Stimulated activated naive CD4-positive, alpha-beta T cell treated with Interleukin-2 at 50 U/mL for 16 hours (primary cell): ENCODE measurements at places on chromosomes 16 and 17.

- DNase-seq = no peak
Observed at GRCh38 chr17:72185564-72185963, 64.7 kb downstream of the SOX9 start.

DNA sequence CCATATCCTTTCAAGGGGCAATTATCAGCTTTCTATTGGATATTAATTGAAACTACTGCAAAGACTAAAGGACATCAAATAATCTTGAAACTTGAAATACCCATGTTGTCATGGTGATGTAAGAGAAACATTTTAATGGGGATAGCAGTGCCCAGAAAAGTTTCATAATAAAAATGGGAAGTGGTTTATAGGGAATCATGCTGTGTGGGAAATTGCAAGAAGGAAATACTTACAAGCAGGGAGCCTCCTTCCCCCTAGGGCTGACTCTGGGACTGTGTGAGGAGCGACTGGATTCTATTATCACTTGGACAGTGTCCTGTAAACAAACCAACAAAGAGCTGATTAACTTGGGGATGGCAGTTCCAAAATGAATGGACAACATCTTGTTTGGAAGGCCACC lies 1393.1 kb upstream of the GOT2 start:
- no peak for DNase-seq

- no peak for DNase-seq
Observed at GRCh38 chr16:67961551-67961957, 6.9 kb downstream of the SLC12A4 start.

- no peak for DNase-seq
Observed at GRCh38 chr17:73660366-73660765, 16.1 kb upstream of the SDK2 start.

GRCh38 chr16:31134625-31135534 lies 647 bp downstream of the PRSS8 start:
- DNase-seq = no peak

DNA sequence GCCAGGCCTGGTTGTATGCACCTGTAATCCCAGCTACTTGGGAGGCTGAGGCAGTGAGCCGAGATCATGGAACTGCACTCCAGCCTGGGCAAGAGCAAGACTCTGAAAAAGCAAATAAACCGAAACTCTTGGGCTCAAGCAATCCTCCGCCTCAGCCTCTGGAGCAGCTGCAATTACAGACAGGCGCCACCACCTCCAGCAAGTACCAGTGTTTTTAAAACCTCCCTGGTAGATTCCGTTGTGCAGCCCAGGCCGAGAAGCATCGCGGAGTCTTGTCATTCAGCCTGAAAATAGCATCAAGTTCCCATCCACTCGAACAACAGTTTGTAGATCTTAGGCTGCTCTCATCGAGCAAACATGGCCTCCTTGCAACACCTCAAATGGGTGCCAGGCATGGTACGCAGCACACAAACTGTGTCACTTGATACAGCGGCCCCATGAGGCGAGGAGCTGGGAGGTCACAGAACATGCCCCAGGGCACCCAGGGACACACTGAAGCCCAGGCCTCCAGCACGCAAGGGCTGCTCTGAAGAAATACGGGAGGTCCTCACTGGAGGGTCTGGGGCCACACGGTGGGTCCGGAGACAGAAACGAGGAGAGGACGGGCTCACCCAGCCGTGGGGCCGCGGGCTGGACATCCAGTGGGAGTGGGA lies 18.1 kb downstream of the TMC6 start:
- no peak for DNase-seq

DNA sequence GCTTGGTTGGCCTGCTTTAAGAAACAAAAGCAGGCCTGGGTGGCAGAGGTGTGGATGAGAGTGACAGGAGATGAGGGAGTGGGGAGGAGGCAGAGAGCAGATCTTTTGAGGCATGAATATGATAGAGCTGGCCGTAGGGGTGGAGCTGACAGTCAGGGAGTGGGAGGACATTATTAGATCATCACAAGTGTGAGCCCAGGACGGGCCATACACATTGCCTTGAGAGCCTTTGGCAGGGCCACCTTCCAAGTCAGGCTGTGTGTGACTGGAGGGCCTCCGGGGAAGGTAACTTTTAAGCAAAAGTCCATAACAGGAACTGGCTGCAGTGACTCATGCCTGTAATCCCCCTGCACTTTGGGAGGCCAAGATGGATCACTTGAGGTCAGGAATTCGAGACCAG lies 26.3 kb downstream of the GINS3 start:
- no peak for DNase-seq
